Left cardiac atrium (tissue), 4 donors: ENCODE measurements at places on chromosomes 7 and 10. TPM values are rescaled to one million over a fixed set of nuclear protein-coding genes. Genes with fewer than 3 reads are reported as not detected.

DNA sequence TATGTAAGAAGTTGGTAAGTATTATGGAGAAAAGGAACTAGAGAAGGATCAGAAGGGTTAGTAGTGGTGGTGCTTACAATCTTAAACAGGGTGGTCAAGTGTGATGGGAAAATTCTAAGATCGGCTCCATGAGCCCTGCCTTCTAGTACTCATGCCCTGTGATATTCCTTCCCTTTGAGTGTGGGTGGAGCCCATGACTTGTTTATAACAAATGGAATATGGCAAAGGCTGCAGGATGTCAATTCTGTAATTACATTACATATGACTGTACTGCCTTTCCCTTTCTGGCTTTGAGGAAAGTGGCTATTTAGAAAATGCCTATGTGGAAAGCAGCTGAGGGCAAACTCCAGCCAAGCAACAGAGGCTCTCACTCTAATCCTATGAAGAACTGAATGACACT lies 309.6 kb downstream of the AGMO start:
- no peak for DNase-seq

DNA sequence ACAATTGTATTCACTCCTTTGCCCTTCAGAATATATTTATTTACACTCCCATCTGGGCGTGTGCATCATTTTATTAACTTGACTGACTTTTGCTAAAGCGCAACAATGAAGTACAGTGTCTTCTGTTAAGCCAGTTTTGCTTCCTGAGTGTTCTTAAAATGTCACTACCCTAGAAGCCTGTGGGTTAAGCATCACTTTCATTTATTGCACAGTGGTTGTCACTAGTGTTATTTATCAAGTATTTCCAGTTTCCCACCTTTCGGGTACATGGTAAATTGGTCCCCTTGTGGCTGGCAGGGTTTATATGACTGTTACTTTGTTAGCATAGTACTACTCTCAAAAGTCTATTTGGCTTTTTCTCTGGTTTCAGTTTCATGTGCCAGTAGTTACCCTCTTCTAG lies 3.3 kb downstream of the HILPDA start:
- DNase-seq, result no peak

DNA sequence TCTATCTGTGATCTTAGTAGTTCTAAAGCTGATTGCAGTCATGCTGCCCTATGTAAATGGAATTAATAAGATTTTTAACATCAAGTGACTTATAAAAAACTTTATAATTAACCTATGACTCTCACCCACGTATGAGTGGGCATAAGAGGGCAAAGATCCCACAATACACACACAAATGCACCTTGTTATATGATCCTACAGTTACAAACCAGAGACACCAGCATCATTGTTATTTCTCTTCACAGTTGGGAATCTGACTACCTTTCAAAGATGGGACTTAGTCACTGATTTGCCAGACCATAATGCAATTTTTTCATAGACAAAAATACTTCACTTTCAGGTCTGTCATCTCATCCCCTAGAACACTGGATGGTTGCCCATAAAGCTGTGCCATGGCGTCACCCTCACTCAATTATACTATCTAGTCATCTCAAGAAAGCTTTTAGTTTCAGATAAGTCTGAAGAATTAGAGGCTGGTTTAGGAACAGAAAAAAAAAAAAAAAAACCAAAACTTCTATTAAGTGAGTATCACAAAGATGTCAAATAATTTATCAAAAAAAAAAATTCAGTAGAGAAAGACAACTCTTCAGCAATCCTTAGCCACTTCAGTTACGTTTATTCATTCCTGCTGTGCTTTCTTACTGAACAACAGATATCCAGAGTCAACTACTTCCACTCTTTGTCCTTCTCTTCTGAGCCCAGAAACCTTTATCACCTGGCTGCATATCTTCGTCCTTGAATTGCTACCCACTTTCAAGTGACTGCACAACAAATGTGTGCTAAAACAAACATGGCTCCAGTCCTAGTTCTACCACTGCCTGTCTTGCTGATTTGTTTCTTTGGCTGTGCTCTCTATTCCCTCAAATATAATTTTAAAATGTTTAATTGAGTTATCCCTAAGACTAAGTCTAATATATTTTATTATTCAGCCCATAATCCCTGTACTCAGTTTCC lies 175.0 kb upstream of the CHRM2 start:
- DNase-seq, result no peak

SLC16A9 gene
- total RNA-seq, result 1.2 TPM

DNA sequence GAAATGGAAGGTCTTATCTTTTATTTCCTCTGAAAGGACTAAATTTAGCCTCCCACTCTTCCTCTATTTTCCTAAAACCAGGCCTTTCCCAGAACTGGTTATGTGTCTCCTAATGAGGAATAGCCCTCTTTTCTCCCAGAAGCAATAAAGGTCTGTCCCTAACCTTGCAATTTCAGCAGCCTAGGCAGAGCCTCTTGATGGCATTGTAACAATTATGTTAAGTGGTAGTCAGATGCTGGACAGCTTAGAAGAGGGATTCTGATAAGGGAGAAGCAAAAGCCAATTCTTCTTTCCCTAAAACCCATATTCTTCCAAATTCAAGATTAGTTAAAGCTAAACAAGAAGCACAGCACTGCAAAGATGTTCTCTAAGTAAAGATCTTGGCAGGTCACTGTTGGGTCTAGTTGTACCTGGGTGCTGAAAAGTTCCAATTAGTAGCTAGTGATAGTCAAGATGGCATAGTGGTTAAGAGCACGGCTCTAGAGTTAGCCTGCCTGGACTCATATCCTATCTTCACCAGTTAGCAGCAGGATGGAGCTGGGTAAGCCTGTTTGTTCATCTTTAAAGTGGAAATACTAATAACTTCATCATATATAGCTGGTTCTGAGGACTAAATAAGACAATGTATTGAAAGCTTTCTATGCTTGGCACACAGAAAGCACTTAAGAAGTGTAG lies 14.3 kb upstream of the KCNIP2 start:
- no peak for DNase-seq

MYO1G gene
- total RNA-seq, result 3.5 TPM
